Activated CD8-positive, alpha-beta memory T cell treated with anti-CD3 and anti-CD28 coated beads for 1 hour (primary cell): ENCODE measurements at places on chromosomes 4 and X.

DNA sequence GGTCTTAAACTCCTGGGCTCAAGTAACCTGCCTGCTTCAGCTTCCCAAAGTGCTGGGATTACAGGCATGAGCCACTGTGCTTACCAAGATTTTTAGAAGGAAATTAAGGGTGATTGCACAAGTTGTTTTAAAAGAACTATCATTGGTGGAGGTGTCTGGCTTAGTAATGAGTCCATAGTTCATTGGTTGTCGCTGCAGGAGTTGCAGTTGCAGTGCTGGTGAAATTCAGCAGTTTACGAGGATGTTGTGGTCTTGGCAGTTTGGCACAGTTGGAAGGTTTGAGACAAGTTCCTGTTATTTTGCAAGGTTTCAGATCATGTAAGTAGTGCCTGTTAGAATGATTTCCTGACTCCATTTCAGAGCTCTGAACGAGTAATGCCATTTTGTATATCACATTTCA lies 48.1 kb downstream of the RAB40AL start:
- no peak for DNase-seq

GRCh38 chr4:83232082-83232481 lies 52.5 kb downstream of the COQ2 start:
- DNase-seq, result no peak

- no peak for DNase-seq
Observed at GRCh38 chr4:52600275-52600674, 58.8 kb downstream of the USP46 start.

DNA sequence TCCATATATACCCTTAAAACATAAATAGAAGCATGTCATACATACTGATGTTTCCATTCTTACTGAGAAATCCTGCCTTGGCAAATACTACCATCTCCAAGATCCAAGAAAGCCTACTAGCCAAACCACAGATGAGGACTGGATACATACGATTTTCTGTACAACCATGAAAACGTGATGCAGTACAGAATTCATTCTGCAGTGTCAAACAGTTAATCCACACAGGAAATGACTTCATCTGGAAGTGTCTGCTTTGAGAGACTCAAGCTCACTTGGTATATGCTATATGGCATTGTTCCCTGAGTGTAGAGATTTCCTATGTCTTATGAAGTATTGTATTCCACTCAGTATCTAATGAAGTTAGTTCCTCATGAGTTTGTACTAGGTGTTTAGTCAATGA lies 94.3 kb downstream of the CT47B1 start:
- no peak for DNase-seq

DNA sequence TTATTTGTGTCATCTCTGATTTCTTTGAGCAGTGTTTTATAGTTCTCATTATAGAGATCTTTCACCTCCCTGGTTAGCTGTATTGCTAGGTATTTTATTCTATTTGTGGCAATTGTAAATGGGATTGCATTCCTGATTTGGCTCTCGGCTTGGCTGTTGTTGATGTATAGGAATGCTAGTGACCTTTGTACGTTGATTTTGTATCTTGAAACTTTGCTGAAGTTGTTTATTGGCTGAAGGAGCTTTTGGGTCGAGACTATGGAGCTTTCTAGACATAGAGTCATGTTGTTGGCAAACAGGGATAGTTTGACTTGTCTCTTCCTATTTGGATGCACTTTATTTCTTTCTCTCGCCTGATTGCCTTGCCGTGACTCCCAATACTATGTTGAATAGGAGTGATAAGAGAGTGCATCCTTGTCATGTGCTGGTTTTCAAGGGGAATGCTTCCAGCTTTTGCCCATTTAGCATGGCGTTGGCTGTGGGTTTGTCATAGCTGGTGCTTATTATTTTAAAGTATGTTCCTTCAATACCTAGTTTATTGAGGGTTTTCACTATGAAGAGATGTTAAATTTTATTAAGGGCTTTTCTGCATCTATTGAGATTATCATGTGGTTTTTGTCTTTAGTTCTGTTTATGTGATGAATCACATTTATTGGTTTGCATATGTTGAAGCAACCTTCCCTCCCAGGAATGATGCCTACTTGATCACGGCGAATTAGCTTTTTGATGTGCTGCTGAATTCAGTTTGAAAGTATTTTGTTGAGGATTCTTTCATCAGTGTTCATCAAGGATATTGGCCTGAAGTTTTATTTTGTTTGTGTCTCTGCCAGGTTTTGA lies 72.7 kb upstream of the BOD1L1 start:
- DNase-seq, result no peak

DNA sequence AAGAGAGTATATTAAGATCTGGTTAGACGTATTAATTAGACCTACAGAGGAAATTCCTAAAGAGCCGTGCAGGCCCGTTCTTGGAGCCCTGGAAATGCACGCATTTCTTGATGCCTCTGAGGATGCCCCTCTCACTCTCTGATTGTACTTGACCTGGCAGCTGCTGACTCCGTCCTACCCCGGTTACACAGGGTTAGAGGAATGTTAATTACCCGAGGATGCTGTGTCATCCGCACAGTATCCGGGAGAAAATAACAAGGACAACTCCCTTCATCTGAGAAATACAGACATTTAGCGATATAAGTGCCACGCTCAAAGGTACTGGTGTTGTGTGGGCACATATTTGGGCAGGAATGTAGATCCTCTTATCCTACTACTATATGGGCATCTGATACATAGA lies 404.6 kb upstream of the FAT1 start:
- no peak for DNase-seq
